ENCODE measurements at places on chromosomes 5 and 9.

DNA sequence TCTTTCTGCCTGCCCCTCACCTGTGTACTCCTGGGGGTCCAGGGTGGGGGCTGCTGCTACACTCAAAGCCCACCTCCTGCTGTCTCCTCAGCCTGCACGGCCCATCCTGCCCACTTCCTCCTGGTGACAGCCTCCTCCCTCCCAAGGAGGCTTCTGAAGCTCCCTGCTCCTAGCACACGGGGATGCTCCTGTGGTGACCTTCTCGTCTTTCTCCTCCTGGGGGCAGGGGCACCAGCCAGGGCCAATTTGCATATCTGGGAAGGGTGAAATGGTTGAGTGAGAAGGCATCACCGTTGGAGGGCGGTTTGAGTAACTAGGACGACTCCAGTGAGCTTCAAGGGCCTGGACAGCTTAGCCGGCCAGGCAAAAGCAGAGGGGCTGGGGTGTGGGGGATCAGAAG lies 51.9 kb upstream of the COL5A1 start:
- DNase-seq, result no peak

GRCh38 chr5:113218200-113218599 lies 216.6 kb downstream of the TSSK1B start:
- no peak for DNase-seq

- no peak for DNase-seq
Observed at GRCh38 chr5:157020002-157020401, 38.9 kb downstream of the HAVCR1 start.

DNA sequence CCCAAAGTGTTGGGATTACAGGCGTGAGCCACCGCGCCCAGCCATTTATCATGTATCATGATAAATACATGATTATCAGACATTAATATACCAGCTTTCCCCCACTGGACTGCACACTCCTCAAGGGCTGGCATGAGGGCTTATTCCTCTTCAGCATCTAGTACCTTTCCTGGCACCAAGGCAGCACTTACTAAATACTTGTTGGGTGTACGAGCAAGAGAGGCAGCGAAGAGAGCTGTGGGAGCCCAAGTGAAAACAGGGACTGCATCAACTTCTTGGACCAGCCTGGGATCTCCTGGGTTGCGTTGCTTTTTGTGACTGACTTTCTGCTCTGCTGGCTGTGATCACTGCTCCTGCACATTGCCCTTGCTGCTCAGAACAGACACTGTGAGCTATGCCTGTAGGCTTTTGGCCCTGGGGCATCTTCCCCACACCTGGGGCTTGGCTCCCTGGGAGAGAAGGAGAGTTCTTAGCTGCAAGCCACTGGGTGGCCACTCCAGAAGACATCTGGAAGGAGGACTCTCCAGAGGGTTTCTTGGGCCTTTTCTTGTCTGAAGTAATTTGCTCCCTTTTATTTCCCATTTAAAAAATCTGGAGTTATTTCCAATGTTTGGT lies 224.3 kb downstream of the NR3C1 start:
- DNase-seq, result no peak

GRCh38 chr5:109485030-109485429 lies 75.3 kb upstream of the PJA2 start:
- DNase-seq, result no peak

- DNase-seq, result no peak
Observed at GRCh38 chr9:91211919-91212318, 149.8 kb downstream of the AUH start.

GRCh38 chr9:74742191-74742790 lies 145.4 kb downstream of the TRPM6 start:
- DNase-seq, result no peak

- DNase-seq, result no peak
Observed at GRCh38 chr5:124744170-124744971, 2.1 kb downstream of the ZNF608 start.

DNA sequence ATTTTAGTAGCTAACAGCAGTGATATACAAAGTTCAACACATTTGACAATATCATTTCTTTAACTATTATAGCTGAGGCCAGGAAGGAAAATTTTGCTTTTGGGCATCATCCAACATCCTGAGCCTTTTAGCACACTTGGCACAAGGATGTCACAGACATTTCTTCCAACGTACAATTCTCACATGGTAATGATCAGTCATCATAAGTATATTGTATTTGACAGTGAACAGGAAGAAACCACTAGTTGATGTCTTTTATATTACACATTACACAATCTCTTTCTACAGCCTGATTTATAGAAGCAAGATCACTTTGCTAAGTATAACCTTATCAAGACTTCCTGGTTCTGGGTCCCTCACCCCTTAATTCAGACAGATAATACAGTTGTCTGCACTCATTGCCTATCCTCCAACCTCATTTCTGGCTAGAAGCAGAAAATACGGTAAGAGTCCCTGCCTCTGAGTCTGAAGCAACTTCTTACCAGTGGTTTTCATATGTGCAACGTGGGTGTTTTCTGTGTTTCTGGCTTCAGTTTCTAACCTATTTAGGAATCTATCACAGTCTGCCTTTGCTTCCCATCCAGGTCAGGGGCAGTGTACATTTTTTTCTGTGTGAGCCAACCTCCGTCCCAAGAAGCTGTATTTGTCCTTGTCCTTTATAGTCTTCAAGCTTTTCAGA lies 167.8 kb downstream of the PAM start:
- DNase-seq, result no peak

DNA sequence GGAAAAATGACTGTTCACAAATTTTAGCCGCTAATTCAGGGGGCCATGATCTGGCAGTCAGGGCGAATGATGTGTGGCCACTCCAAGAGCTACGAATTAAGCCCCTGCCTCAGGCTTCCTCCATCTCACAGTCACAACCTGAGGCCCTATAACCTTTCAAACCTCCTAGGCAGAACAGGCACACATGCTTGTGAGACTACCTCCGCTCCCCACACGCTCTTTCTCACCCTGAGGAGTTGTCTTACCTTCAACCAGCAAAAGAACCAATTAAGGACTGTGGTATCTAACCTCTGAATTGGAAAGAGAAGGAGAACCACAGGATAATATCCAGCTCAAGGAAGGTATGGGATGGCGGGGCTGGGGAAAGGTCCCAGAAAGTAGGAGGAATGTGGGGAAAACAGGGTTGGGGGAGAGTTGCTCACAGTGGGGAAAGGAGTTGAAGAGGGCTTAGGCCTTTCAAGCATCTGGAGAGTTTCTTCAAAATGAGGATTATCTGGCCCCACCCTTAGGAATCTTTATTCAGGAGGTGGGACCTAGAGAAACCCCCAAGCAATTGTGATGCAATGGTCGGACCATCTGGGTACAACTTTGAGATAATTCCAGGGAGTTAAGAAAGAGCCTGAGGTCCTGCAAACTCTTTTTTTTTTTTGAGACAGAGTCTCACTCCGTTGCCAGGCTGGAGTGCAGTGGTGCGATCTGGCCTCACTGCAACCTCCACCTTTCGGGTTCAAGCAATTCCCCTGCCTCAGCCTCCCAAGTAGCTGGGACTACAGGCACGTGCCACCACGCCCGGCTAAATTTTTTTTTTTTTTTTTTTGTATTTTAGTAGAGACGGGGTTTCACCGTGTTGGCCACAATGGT lies 5.5 kb downstream of the PCDH1 start:
- DNase-seq, result no peak

DNA sequence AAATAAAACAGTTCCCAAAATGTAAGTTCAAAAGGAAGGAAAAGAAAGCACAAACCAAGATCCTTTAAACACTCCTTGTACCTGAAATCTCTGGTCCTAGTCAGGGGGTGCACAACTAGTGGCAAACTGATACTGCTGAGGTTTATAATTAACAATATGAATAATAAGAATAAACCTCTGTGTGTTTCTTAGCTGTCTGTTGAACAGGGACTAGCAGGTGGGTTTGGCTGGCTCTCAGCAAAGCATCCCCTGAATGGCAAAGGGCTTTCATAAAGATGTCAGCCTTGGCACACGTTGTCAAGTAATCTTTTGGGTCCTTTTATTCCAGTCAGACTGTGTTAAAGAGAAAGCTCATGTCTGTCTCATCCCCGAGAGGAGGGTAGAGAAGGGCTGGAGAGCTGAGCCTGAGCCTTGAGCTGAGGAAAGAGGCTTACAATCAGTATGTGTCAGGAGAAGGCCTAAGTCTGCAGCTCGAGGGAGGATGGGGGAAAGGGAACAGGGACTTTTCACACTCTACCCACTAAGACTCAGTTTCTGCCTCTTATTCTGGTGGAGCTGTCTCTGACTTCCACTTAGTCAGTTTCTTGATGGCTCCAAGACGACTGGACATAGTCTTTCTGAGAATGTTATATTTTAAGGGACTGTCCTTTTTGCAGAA lies 123.0 kb downstream of the GALNT10 start:
- DNase-seq, result no peak

DNA sequence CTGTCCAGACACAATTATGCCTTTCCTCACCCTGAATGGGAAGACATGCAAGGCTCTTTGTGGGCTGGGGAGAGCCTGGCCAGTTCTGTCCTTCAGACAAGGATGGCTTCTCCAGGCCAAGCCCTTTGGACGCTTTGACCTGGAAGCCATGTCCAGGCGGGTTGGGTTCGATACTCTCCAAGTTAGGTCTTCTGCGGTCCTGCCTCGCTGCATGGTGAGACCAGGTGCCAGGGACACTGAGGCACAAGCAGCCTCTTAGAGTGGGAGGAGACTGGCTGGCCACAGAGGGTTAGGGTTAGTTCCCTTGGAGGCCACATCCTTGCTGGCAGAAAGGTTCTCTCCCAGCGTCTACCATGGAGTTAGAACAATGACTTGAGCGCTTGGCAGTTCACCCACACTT lies 67.6 kb downstream of the SHB start:
- no peak for DNase-seq

- DNase-seq, result no peak
Observed at GRCh38 chr5:20611620-20612019, 623.6 kb upstream of the CDH18 start.

GRCh38 chr9:3875361-3876132 lies 349.7 kb upstream of the RFX3 start:
- DNase-seq, result peak; percentile 91

GRCh38 chr5:77607324-77607723 lies 31.2 kb downstream of the OTP start:
- DNase-seq, result no peak

DNA sequence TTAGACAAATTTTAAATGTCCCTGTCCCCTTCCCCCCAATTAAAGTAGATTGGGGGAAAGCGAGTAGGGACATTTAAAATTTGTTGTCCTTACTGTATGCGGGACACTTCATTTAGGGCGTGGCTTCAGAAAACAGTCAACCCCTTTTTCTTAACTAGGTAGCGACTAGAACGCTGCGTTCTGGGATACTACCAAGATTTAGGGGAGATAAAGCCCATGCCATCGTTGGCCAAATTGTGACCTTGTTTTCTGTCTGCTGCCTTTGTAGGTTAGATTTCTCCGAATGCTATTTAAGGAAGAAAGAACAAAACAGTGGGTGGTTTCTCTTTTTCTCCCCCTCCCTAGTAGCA lies 1.2 kb downstream of the CKS2 start:
- DNase-seq, result no peak

- no peak for DNase-seq
Observed at GRCh38 chr5:137939331-137939730, 50.1 kb downstream of the PKD2L2 start.
